CD4-positive, alpha-beta T cell treated with Interleukin-6 for 4 hours (primary cell): ENCODE measurements at places on chromosomes 3 and 15.
A peak's percentile ranks its signal among the peaks of the same experiment; 100 is the strongest.

- no peak for DNase-seq
Measured at GRCh38 chr3:71187715-71188114, 395.8 kb downstream of the FOXP1 start.

DNA sequence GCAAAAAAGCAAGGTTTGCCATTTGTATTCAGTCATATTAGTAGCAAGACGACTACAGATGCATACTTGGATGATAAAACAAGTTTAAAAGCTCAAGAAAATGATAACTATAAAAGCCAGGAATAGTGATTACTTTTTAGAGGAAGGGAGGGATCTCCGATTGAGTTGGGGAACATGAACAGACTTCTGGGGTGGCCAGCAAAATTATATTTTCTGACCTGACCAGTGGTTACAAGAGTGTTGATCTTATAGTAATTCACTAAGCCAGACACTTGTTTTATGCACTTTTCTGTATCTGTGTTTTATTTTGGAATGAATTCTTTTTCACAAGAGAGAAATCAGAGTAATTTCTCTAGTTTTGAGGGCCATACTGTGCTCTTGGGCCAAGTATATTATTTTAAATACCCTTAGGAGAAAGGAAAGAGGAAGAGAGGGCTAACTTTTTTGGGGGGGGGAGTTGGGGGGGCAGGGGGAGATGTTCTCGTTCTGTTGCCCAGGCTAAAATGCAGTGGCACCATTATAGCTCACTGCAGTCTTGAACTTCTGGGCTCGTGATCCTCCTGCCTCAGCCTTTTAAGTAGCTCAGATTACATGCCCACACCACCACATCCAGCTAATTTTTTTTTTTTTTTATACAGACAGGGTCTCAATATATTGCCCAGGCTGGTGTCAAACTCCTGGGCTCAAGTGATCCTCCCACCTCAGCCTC, 57.3 kb downstream of the TGFBR2 start:
- no peak for DNase-seq

DNA sequence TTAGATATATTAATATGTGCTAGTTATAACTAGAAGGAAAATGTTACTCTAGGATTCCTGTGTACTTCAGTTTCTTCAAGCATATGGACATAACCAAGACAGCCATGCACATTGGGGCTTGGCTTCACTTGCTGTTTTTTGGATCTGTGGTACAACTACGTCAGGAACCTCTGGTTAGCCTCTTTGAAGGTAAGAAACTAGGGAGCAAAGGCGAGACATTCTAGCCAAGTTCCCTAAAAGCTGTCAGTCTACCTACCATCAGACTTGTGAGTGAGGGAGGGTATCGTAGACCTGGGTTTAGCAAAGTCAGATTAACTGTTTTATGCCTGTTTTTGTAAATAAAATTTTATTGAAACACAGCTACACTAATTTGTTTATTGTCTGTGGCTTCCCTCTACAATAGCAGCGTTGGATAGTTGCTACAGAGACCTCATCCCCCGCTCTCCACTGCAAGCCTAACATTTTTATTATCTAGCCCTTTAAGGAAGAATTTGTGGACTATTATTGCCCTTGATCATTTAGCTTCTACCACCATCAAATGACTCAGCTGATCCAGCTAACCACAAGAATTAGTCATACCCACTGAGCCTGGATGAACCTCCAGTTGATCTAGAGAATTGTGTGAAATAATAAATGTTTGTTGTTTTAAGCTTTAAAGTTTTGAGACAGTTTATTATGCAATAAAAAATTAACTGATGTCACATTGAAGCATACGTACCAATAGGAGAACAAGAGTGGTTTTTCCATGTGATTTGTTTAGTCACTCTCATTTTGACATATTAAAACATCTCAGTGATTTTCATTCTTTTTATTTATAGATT, 58.1 kb downstream of the RSRC1 start:
- DNase-seq: no peak

GRCh38 chr15:69893863-69894262, 203.9 kb downstream of the TLE3 start:
- DNase-seq: no peak

- no peak for DNase-seq
Measured at GRCh38 chr3:170721563-170721962, 135.7 kb upstream of the SLC7A14 start.

- no peak for DNase-seq
Measured at GRCh38 chr15:87602371-87602770, 654.2 kb downstream of the NTRK3 start.

GRCh38 chr3:126125341-126125740, 41.4 kb upstream of the SLC41A3 start:
- DNase-seq: no peak

DNA sequence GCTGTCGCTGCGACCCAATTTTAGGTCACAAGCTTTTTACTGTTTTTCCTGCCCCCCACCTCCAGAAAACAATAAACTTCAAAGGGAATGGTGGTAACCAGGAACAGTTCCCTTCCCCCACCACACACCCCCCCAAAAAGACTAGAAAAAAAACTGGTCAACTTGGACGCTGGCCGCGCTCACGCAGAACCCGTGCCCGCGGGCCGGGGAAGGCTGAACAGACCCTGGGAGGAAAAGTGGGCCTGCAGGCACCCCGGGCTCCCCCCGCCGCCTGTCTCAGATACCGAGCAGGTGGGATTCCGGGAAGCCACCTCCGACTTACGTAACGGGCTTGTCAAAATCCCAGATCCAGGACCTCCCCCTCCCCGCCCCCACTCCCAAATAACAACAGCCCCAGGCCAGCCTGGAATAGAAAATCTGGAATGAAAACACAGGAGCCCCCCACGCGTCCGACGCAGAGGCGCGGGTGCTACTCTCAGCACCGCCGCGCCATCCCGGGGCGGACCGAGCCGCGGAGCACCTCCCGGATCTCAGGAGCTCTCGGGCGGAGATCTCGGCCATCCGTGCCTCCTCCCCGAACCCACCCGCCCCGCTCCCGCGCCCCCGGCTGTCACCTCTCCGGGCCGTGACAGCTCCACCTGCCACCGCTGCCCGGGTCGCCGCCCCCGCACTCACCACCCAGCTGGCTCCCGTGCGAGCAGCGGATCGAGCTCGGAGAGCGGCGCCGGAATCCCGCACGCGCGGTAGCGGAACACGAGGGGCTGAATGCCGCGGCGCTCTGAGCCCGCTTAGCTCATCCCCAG, 557 bp downstream of the DENND4A start:
- DNase-seq: no peak

DNA sequence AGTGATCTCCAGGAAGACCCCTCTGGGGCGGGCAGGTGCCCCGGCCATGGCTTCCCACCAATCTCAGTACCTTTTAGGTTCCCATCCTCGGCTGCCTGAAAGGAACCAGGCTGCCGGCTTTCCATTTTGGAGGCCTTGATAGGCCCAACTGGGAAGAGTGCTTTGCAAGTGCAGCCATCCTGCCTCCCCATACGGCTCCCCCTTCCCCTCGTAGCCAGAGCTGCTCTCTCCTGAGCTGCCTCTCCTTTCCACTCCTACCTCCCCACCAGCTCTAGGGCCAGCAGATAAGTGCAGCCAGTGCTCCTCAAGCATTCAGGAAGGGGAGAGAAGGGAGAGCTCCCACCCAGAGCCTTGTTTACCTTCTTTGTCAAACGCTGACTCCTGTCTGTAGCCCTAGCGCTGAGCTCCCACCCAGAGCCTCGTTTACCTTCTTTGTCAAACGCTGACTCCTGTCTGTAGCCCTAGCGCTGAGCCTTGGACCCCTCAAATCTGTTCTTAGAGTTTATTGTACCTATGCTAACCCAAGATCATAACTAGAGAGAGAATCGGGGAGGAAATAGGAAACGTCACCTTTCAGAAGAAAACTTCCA, 133.0 kb downstream of the LRRK1 start:
- DNase-seq: no peak

- DNase-seq: no peak
Measured at GRCh38 chr3:123018683-123019082, 8.9 kb downstream of the SEMA5B start.

DNA sequence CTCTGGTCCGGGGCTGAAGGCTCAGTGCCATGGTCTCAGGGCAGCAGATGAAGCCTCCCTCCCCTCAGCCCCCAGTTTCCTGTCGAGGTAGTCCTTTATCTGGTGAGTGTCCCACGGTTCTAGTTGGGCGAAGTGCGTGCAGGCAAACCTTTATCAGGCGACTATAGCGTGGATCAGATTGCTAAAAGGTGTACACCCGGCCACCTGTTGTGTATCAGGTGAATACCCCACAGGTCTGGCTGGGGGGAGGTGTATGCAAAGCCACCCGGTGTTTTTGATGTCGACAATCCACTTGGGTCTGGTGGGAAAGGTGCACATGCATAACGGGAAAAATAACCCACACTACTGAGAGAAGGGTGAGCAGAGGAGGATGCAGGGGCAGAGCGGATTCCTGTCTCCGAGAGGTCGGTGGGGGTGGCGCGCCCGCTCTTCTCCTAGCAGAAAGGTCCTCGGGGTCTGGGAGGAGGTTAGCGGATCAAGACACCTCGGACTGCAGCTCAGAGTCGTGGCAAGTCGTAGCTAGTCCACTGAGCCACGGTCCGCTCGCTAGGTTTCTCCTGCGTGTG, 507 bp downstream of the SLC12A6 start:
- DNase-seq: peak; percentile 53

GRCh38 chr15:98970799-98971198, 36.8 kb downstream of the PGPEP1L start:
- no peak for DNase-seq

GRCh38 chr3:16073203-16073602, 101.3 kb upstream of the GALNT15 start:
- no peak for DNase-seq

DNA sequence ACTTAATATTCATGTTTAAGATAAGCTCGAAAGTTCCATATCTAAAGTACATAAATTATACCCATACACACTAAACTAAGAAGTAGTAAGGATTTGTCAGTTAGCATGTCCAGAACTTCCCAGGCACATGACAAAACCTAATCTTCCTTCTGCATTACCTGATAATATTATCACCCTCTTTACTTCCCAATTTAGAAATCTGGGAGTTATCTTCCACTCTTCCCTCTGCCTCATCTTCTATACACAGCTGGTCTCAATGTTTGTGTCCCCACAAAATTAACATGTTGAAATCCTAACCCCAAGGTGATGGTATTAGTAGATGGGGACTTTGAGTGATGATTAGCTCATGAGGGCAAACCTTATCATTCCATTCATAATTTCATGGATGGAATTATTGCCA, 15.3 kb downstream of the GABPB1 start:
- DNase-seq: no peak

DNA sequence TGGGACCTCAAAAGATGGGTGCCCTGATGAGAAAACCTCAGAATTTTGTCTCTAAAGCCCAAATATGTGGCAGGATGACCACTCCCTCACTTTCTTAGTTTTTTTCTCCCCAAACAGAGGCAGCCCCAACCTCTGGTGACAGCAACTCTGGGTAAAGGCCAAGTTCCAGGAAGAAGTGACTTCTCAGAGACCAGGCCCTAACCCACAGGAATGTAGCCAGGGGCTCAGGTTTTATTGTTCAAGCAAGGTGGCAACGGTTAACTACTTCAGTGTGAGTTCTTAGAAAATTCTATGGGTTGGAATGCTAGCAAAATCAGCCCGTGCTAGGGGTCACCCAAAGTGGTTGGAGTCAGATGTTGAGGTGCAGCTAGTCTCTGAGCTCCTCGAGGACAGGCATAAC, 5.1 kb upstream of the DNAJA4 start:
- DNase-seq: no peak

GRCh38 chr3:194054540-194054939, 81.4 kb upstream of the HES1 start:
- DNase-seq: no peak

- no peak for DNase-seq
Measured at GRCh38 chr15:62515696-62516395, 350.8 kb upstream of the C2CD4B start.

DNA sequence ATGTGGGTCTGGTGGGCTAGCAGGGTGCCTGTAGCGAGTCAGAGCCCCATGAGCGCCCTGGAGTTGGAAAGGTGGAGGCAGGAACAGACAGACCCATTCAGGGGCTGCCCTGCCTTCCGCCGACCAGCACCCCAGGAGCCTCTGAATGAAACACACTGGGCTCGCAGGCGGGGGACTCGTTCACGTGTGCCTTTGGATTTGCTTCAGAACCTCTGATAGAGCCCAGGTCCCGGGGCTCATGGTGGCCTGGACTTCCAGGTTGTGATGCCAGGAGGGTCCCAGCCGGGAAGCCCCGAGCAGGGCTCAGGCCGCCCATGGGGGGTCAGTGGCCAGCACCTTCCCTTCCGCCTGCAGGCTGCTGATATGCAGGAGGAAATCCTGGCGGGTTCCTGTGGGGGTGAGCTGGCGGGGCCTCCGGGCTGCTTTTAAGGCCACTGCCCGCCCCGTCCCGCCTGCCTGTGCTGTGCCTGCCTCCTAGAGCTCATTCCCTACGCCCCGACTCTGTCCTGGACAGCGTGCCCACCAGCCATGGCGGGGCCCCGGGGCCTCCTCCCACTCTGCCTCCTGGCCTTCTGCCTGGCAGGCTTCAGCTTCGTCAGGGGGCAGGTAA, at the start of gene STAB1:
TSS of gene STAB1 (plus strand) at position 453 of the 610 bp plus-strand sequence. CDS start at position 529, 76 bp downstream.
- no peak for DNase-seq

- peak; percentile 29 for DNase-seq
Measured at GRCh38 chr3:17088602-17089313, 204.0 kb downstream of the PLCL2 start.

DNA sequence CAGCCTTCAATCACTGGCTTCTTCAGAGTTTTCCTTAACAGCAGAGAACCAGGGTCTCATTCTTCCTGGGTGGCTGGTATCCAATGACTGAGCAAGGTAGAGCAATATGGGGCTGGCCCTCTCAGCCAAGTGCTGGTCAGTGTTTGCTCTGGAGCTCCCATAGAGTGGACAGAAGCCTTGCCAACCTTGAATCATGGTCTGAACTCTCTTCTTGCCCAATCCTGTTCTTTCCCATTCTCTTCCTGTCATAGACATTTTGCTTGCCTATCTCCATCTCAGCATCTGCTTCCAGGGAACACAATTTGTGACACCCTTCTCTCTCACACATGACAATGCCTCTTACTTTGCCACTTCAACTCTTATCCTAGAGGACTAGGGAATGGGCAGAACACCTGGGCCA, 245.6 kb upstream of the PEX5L start:
- no peak for DNase-seq

DNA sequence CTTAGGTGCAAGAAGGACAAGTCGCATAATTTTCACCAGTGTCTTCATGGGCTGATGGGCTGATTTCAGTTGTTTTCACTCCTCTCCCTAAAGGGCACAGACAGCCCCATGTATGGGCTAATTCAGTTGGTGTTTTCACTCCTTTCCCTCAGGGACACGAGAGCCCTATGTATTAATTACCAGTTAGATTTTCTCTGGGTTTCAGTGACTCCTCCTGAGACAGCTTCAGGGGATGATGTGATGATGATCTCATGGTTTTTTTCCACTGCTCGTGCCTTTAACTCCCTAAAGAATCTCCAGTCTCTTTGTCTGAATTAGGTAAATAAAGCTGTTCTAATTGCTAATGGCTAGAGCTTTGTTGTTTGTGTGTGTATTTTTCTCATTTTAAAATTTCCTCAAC, 9.9 kb downstream of the RAMAC start:
- DNase-seq: no peak

- DNase-seq: no peak
Measured at GRCh38 chr3:130084436-130084980, 2.9 kb downstream of the ALG1L2 start.

GRCh38 chr3:156729460-156730179, 55.2 kb downstream of the TIPARP start:
- no peak for DNase-seq

GRCh38 chr3:185527364-185527763, 25.0 kb downstream of the LIPH start:
- no peak for DNase-seq
